ENCODE measurements at places on chromosomes 4 and X.

GRCh38 chr4:119039779-119040178, 95.9 kb upstream of the MYOZ2 start:
- DNase-seq: no peak

- DNase-seq: no peak
Observed at GRCh38 chr4:22435652-22436051, 80.2 kb downstream of the ADGRA3 start.

DNA sequence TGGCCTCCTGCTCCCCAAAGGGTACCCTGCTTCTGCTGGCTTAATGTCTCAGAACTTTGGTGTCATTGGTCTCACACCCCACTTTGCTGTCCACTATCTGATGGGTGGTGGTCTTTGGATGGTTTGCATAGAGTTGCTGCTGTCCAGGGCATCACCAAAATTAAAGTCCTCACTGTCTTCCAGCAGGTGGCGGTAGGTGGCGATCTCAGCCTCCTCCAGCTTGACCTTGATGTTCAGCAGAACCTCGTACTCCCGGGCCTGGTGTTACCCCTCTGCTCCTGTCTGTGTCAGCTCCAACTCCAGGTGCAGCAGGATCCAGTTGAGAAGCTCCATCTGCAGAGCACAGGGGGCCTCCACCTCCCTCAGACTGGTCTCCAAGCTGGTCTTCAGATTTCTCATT, 1169.5 kb upstream of the PABPC4L start:
- no peak for DNase-seq

- peak; percentile 51 for DNase-seq
Observed at GRCh38 chrX:19625612-19626011, 110.3 kb upstream of the MAP3K15 start.

DNA sequence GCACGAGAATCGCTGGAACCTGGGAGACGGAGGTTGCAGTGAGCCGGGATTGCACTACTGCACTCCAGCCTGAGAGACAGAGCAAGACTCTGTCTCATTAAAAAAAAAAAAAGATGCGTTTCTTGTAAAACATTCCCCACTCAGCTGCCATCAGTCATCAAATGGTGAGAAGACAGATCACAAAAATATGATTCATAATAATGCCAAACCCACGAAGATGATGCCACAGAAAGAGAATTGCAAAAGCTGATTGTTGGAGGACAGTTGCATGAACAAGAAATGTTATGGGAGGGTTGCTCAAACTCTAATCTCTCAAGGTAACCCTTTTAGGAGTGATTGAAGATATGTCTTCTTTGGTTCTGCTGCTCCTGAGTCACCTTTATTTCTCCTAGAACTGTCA, 21.4 kb upstream of the SMIM14 start:
- no peak for DNase-seq

DNA sequence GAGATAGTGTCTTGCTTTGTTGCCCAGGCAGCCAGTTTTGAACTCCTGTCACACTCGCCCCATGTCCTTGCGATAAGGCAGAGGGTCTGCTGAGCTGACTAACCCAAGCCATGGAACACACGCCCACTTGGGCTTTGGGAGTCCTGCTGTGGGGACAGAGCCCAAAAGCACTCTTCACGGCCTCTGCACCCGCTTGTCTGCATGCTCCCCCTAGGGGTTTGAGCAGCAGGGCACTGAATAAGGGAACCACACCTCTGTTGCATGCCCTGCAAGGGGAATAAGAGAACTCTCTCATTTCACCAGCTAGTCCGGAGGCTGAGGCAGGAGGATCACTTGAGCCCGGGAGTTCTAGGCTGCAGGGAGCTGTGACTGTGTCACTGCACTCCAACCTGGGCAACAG, 166.0 kb downstream of the STAG2 start:
- no peak for DNase-seq

GRCh38 chr4:77695774-77696173, 90.2 kb downstream of the CXCL13 start:
- DNase-seq: no peak

DNA sequence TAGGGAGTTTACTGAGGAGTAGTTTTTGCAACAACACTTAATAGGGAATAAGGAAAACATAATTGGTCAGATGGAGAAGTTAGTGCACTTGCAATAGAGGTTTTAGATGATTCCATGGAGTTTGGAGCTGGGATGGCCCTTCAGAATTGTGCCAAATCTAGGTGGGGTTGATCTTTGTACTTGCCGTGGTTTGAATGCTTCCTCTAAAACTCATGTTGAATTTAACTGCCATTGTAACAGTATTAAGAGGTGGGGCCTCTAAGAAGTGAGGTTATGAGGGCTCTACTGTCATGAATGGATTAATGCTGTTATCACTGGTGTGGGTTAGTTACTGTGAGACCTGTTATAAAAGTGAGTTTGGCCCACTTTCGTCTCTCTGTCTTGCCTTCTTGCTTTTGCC, 94.4 kb upstream of the BOD1L1 start:
- DNase-seq: no peak

DNA sequence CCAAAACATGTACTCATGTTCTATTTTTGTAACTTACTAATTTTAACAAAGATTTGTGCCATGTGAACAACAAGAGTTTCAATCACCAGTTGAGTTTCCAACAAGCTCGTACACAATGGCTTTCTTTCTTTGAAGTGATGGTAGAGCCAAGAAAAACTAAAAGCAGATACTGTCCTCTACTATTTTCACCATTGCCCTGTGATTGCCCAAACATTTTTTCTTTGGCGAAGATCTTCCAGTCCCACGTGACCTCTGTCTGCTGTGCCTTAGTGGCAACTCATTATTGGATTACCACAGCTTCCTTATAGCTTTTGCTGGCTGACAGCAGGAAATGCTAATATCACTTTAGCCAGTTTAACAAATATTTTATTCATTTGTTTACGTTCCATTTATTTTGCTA, 1147.1 kb downstream of the STIM2 start:
- DNase-seq: no peak

DNA sequence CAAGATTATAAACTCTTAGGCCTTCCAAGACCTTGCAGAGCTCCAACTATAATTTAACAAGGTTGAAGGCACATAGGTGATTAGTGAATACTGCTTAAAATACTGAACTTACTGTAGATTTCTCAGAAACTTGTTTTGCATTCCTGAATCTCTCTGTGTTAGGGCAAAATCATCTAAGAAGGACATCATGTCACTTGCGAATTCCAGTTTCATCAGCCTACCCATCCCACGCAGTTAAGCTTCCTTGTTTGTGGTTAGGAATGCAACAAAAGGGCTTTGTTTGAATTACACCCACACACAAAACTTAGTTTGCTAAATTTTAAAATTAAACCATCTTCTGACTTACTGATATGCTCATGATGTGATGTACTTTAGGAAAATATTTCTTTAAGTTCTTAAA, 174.0 kb downstream of the SOWAHB start:
- no peak for DNase-seq

DNA sequence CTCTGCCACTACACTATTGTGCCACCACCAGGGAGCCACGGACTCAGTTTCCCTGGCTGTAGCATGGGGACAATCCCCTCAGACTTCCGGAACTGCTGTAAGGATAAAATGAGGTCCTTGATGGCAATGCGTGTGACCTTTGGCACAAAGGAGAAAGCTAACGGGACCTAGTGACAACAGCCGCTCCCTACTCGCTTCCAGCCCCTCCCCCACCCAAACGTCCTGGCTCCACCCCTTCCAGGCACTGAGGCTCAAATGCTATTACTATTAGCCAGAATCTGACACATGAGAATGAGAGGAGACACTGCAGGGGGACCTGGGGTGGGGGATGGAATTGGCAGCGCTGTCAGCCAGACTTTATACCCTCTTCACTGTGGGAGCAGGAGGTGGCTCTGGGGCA, 5.4 kb upstream of the DUSP9 start:
- DNase-seq: no peak

DNA sequence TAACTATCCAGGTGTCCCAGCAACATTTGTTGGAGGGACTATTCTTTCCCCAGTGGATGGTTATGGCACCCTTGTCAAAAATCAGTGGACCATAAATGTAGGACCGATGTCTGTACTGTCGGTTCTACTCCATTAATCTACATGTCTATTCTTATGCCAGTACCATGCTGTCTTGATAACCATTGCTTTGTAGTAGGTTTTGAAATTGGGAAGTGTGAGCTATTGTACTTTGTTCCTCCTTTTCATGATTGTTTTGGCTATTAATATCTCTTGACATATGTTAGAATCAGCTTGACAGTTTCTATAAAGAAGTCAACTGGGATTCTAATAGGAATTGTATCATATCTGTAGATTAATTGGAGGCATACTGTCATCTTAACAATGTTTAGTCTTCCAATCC, 112.7 kb downstream of the HNRNPD start:
- no peak for DNase-seq

GRCh38 chrX:26851981-26852380, 611.2 kb downstream of the PPP4R3C start:
- DNase-seq: no peak

GRCh38 chrX:21933077-21933476, 7.4 kb upstream of the SMS start:
- DNase-seq: no peak

DNA sequence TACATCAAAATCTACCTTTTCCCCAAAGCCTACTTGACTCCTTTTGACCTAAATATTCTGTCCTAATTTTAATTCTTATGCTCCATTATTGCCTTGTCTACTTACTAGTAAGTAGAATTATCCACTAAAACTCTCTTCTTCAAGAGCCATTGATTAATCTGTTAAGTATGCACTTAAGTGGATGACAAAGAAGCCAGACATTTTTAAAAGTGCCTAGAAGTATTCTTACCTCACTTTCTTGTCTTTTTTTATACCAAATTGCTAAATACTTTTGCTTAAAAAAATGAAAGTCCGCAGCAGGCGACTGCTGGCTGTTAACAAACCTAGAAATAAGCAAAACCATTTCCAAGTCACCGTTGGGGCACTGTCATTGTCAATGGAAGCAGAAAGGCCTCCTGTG, 20.1 kb upstream of the FRMPD4 start:
- DNase-seq: no peak

- DNase-seq: no peak
Observed at GRCh38 chrX:101450961-101451360, 34.3 kb upstream of the ARMCX4 start.

GRCh38 chrX:107561468-107562215, 66.7 kb upstream of the PRPS1 start:
- DNase-seq: no peak

DNA sequence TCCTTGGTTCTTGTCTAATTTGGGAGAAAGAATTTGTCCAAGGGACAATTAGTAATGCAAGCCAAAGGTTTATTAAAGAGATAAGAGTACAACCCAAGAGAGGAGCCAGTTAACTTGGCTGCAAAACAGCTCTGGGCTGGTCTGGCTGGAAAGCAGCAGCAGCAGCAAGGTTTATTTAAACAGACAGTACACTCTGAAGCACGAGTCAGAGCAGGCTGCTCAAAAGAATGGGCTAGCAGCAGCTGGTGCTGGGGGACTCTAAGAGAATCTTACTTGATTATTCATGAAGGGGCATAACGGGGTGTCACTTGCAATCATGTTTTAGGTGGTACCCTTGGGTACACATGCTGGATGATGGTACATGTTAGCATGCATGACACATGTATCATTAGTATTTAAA, 17.1 kb upstream of the CT47C1 start:
- no peak for DNase-seq

DNA sequence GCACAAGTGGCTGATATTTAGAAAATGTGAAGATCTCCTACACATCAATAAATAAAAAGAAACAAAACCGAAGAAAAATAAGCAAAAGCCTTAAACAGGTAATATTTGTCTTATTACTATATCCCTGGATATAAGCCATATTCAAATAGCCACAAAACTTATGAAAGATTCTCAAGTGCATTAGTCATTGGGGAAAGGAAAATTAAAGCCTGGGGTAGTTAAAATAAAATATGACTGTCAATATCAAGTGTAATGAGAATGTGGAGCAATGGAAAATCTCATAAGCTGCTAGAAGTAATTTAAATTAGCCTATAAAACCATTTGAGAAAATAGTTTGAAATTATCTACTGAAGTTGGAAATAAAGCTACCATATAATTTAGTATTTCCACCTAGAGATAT, 399.9 kb downstream of the GASK1B start:
- no peak for DNase-seq

- no peak for DNase-seq
Observed at GRCh38 chr4:153161226-153161963, 42.8 kb upstream of the TRIM2 start.

DNA sequence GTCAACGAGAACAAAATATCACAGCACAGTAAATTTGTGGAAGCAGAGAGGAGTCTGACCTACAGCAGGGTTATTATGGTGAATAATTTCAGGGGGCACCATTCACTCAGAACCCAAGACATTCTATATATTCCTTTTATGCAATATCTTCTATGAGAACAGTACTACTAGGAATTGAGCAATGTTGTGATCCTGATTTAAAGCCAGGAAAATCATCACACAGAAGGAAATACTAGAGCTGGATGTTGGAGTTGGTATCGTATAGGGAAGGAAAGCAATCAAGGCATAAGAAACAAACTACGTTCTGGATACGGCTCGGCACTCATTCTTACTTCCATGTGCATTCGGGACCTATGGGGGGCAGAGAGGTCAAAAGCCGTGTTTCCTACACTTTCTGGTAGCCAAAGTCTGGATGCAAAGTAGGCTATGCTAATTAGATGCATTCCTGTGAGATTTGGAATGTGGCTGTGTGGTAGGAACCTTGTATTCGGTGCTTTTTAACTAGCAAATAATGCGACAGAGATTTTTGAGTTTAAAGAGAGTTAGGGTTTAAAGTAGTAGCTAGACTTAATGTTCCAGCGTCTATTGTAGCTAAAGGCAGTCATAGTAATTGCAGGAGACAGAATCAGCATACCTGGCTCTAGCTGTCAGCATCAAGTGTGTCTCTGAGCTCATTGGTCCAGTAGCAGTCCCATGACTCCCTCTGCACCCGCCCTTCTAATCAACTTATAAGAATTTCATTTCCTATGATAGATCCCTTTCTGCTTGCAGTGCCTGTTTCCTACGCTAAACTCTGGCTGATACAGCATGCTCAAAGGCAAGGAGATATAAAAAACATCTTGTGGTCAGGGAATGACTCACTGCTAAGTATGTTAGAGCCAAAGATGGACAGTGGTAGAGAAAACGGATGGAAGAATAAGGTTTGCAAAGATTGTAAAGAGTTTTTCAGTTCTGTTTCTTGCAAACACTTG, 43.3 kb upstream of the PDGFC start:
- no peak for DNase-seq

- DNase-seq: no peak
Observed at GRCh38 chr4:45550766-45551366, 573.0 kb downstream of the GABRG1 start.

DNA sequence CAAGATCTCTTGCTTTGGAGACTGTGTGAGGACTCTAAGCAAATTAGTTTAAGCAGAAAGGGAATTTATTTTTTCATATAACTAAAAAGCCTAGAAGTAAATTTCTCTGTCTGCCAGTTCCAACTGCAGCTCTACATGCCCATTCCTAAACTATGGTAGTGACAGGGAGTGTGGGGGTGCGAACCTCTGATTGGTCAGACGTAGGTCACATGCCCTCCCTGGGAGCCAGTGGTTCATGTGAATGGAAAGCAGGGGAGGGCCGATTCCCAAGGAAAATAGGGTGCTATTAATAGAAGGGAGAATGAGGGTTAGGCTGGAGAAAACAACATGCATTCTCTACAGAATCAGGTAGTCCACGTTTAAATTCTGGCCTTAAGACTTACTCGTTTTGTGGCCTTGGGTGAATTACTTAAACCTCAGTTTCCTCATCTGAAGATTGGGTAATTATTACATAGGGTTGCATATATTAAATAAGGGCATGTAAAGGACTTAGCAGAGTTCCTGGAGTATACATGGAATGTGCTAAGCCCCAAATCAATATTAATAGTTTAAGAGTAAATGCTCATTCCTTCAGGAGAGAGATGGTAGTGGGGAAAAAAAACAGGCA, 7.2 kb downstream of the RAB33B start:
- no peak for DNase-seq

GRCh38 chr4:18923496-18924161, 902.1 kb upstream of the LCORL start:
- no peak for DNase-seq

Data from NK-92 treated with Interleukin-12 subunit alpha and Interleukin-12 subunit beta, amount 100 ng/mL, for 24 hours (cell line).